Cortex of kidney (tissue), 1 donor: ENCODE measurements at places on chromosomes 2 and 18.

GRCh38 chr2:214489702-214490101 lies 78.8 kb downstream of the VWC2L start:
- DNase-seq = no peak

GRCh38 chr2:189002079-189002478 lies 27.9 kb downstream of the COL3A1 start:
- no peak for DNase-seq

GRCh38 chr2:58110765-58111164 lies 64.2 kb downstream of the VRK2 start:
- DNase-seq = no peak

GRCh38 chr2:10407841-10408648 lies 40.1 kb downstream of the ODC1 start:
- DNase-seq = no peak

DNA sequence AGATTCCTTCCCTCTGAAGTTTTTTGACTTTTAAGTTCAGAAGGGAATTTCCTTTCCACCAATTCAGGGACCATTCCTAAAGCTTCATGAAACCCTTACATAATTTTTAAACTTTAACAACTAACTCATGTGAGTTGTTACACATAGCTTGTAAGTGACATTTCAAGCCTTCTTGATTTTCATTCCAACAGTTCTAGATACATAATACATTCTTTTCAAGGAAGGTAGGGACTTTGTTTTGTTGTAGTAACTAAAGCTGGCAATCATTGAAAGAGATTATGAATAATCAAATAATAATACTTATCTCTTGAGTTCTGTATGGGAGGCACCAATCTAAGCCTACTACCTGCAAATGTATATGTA lies 45.4 kb downstream of the SETBP1 start:
- DNase-seq = no peak

- DNase-seq = no peak
Measured at GRCh38 chr2:55461679-55462078, 42.0 kb upstream of the CCDC88A start.

DNA sequence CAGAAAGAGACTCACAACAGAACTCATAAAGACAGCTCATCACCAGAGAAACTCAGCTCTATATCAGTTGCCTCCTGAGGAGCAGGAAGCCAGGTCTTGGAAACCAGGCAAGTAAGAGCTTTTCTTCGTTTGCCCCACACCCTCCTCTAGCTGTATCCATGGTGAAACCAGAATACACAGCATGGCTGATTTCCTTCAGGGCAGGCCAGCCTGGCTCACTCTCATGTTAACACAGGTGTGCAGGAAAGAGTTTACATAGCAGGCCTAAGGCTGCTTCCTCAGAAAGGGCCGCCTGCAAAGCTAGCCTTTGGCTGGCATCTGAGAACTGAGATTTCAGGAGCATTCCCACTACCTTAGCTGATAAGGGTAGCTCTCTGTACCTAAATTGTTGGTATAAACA lies 65.7 kb downstream of the KLHL14 start:
- DNase-seq = no peak

GRCh38 chr2:66930339-66931220 lies 466.6 kb upstream of the ETAA1 start:
- DNase-seq = no peak

DNA sequence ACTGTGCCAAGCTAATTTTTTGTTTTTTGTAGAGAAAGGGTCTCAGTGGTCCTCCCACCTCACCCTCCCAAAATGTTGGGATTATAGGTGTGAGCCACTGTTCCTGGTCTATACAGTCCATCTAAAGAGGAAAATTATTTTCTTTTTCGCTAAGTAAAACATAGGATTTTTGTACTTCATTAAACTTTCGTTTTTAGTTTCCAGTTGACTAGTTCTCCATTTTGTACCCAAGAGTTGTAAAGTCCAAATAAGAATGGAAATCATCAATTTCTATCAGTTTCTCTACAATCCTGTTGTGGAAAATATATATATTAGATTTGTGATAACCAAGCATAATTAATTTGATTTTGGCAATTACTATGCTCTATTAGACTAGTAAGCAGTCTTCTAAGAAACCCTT lies 156.4 kb downstream of the BABAM2 start:
- no peak for DNase-seq

DNA sequence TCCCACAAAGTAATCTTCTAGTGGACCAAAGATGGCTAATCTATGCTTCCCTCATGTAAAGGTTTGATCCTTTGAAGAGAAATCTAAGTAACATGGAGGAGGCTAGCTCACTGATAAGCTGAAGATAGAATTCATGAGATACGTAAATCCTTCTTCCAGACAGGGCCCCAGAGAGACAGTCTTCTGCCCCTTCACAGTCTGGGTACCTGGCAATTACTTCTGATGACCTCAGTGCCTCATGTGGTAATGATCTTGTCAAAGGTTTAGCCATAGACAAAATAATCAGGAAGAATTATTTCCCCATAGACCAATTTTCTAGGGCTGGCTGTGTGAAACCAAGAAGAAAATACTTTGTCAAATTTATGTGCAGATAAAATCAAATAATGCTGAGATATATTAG lies 495.8 kb downstream of the METTL4 start:
- DNase-seq = no peak

GRCh38 chr18:42264497-42264896 lies 309.5 kb downstream of the PIK3C3 start:
- DNase-seq = no peak

- DNase-seq = no peak
Measured at GRCh38 chr2:83650161-83650560, 808.9 kb downstream of the SUCLG1 start.

DNA sequence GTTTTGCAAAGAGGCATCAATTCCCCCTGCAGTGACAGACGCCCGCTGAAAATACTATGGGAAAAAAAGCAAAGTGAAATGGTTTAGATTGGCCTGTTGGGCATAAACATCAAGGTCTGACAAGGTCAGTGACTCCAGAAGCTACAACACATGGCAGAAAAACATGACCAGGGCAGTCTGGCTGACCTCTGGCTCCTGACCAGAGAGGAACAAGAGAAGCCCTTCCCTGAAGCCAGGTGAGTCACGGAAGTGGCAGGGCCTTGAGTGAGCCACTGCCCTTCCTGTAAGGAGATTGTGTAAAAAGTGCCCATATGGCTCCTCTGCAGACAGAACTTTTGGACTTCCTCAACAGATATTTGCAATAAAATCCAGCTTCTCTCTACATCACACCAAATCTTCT lies 72.0 kb downstream of the DNER start:
- DNase-seq = no peak

GRCh38 chr18:11454040-11454439 lies 155.4 kb upstream of the SLC35G4 start:
- DNase-seq = no peak

DNA sequence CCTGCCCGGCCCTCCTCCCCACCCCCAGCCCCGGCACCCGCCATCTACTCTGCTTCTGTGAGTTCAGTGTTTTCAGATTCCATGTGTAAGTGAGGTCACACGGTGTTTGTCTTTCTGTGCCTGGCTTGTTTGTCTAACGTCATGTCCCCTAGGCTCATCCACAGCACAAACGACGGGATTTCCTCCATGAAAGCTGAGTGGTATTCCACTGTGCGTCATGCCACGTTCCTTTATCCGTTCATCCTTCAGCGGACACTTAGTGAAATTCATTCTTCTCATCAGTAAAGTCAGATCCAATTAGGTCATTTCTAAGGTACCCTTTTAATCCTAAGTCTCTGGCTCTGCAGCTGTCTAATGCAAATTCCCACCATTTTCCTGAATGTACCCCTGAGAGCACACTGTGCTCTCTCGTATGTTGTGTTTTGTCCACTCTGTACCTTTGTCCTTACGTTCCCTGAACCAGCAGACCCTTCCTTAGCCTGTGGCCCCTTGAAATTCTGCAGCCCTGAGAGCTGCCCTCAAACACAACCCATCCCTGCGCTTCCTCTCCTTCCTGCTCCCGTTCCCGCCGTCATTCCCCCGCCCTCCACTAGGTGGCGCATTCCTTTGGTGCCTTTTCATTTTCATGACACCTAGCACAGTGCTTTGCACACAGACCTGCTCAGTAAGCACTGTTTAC lies 44.1 kb downstream of the TRAPPC12 start:
- DNase-seq = no peak

DNA sequence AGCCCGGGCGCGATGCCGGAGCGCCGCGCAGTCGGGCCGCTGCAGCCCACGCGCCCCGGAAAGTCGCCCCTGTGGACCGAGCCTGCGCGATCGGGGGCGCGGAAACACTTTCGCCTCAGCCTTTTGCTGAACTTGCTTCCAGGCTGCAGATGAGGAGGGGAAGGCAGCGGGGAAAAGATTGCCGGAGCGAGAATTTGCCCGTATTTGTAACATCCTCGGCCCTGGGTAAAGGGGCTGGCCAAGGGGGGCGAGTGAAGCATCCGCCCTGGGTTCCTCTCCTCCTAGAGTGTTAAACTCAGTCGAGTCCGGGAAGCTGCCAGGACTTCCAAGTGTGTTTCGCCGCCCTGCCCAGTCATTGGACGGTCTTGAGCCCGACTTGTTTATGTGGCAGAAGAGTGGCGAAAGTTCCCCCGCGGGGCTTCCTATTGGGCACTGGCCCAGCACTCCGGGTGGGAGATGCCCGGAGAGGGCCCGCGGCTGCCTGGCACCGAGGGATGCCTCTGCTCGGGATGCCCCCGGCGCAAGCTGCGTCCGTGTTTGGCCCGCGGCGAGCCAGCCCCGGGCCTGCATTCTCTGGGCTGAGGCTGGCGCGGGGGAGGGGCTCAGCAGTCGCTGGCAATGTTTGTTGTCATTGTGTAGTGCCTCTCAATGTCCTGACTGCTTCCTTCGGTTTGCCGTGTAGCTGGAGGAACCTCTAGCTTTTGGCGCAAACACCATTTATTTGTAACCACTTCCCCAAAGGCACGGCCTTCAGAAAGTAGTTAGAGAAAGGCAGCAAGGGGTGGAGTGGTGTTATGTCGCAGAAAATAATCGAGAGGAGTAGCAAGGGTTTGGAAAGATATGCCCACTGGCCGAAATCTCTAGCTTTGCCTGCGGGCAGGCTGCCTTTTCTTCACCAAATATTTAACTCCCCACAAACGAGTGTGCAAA lies 1.1 kb downstream of the CYBRD1 start:
- DNase-seq = no peak

- DNase-seq = no peak
Measured at GRCh38 chr2:194020155-194020554, 1636.9 kb upstream of the SLC39A10 start.

DNA sequence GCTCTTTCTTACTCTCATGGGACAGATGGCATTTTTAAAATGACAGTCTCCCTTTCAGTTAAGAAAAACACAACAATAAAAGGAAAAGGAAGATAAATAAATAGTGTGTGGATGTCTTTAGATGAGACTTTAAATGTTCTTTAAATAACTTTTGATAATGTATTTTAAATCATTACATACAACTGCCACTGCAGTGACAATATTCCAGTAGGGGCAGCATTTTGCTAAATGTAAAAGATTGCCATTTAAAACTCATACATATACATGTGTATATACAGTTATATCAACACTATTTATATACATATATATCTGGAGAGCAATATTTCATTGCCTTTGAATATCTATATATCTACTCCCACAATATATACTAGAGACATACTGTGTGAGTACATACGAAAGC lies 90.7 kb downstream of the INO80D start:
- no peak for DNase-seq

GRCh38 chr2:119809339-119810048 lies 49.8 kb downstream of the PTPN4 start:
- DNase-seq = no peak

- no peak for DNase-seq
Measured at GRCh38 chr2:15354596-15355366, 206.4 kb downstream of the NBAS start.

DNA sequence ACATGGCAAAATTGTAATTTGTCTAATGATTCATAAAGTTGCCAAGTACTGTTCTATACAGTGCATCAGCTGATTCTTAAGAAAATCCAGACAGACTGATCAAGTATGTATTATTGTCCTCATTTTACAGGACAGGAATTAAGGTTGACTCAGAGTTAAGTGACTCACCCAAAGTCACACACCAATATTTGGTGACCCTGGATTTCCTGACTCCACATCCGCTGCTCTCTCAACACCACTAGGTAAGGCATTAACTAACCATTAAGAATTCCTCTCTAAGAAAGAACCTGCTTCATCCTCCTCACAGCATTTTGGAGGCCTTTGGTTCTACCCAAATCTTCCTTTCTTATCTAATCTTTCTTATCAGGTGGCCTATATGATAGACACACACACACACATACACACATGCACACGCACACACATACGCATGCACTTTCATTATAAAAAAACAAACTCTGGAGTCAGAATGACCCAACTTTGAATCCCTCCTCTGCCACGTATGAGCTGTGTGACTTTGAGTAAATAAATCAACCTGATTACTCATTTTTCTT lies 150.8 kb downstream of the ANKRD44 start:
- no peak for DNase-seq

DNA sequence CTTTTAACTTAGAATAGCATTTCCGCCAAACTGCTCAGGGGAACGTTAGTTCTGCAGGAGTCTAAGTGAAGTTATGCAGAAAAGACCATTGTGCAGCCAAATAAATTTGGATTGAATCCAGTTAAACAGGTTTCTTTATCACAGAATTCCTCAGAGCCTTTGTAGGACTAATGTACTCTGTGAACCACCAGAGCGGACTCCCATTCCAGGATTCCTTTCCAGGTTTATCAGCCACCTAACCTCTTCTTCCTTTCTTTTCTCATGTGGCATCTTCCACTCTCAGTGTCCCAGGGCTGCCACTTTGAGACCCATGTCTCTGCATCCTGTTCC lies 350.4 kb downstream of the TSN start:
- DNase-seq = no peak

GRCh38 chr2:54084600-54084999 lies 30.8 kb upstream of the ACYP2 start:
- no peak for DNase-seq

GRCh38 chr2:6808426-6808825 lies 57.3 kb downstream of the CMPK2 start:
- no peak for DNase-seq

GRCh38 chr2:237322564-237322963 lies 91.4 kb downstream of the COL6A3 start:
- DNase-seq = no peak

GRCh38 chr2:6073191-6074088 lies 381.3 kb downstream of the SOX11 start:
- DNase-seq = no peak
